ENCODE measurements at places on chromosomes 4 and X.

GRCh38 chrX:31663172-31663571, 591.3 kb upstream of the FTHL17 start:
- DNase-seq: no peak

GRCh38 chr4:15547392-15547791, 77.7 kb downstream of the CC2D2A start:
- DNase-seq: no peak

DNA sequence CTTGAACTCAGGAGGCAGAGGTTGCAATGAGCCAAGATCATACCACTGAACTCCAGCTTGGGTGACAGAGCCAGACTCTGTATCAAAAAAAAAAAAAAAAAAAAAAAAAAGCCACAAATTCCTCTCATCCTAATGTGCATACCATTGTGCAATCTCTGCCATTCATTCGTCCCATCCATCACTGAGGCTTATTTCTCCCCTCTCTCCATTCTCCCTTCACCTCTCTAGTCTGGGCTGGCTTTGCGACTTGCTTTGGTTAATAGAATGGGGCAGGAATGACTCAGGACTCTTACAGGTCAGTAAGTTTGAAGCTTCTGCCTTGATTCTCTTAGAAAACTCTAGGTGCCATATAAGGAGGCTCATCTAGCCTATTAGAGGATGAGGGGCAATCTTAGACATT, 60.3 kb upstream of the DDX3X start:
- peak; percentile 20 for DNase-seq

DNA sequence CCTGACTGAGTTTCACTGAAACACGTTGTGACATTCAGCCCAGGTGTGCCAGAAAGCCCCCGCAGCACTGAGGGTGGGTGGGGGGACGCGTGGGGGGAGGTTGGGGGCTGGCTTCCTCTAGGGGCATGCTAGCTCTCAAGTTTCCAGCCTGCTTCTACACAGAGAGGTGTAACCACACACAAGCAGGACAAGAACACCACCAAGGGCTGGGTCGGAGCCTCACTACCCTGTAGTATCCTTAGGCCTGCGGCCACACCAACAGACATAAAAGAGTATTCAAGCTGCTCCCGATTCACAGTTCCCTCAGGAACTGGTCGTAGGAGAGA, 1.8 kb downstream of the USP46 start:
- no peak for DNase-seq

- no peak for DNase-seq
Observed at GRCh38 chrX:124347242-124347641, 879 bp downstream of the SH2D1A start.

- DNase-seq: no peak
Observed at GRCh38 chr4:78602334-78602733, 50.8 kb downstream of the ANXA3 start.

DNA sequence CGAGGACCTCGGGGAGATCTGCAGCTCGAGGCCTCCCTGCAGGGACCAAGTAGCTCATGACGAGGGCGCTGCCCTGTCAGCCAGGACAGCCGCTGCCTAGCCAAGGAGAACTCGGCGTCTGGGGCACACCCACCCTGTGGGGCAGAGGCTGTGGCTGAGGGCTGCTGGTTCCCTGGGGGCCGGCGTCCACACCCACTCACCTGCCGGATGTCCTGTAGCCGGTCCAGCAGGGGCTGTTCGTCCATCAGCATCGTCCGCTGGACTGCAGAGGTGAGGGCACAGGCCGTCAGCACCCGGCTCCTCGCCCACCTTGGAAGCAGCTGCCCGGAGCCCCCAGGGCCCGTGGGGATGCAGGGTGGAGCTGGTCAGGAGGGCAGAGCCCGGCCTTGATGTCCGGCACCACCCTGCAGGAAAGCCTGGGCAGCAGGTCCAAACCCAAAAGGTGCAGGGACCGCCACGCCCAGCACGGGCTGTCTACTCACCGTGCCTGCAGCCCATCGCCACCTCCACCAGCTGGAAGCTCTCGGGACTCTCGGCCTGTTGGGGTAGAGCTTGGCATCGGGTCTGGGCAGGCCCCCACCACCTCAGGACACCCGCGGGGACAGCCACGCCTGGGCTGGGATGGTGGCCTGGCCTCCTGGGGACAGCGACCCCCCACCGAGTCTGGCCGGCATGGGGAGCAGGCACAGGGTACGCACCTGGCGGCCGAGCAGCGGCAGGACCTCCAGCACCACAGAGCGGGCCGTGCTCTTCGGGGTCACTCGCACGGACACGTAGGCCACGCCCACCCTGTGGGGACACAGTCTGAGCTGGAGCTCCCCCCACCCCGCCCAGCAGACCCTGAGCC, 6.9 kb downstream of the DGKQ start:
- DNase-seq: no peak

GRCh38 chrX:68842781-68843581, 14.2 kb downstream of the EFNB1 start:
- no peak for DNase-seq

GRCh38 chrX:112147206-112147605, 64.6 kb upstream of the TRPC5 start:
- DNase-seq: peak; percentile 20

DNA sequence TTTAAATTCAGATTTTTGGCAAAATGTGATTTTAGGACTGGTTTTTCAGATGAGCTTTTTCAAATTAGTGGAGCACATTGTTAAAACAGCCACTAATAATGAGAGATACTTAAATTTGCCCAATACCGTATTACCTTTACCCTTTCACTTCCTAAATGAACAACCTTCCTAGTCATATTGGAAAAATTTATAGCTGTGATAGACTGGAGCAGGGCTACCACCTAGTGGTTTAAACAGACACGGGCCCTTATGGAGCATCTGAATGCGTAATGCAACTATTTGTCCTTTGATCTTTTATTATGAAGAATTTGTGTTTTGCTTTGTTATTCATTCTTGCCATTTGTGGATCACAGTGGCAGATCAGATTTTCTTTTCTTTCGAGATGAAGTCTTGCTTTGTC, 72.7 kb downstream of the KDM6A start:
- no peak for DNase-seq

DNA sequence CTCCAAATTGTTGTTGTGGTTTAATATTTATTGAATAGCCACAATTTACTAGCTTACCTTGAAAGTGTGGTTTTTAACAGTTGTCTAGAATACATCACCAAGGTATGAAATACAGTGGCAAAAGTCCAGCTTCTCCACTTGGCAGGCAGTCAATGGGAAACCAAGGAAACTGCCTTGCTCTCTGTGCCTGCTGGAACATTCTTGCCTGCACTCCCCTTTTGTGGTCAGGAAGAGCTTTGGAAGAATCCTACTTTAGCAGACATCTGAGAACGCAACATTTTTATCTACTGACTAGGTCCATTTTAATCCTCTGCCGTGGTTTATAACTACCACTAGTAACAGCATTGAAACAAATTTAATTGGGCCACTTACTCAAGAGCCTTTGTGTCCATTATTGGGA, 64.5 kb downstream of the TENM3 start:
- no peak for DNase-seq

GRCh38 chr4:102849579-102850104, 19.1 kb upstream of the CISD2 start:
- no peak for DNase-seq

- DNase-seq: no peak
Observed at GRCh38 chrX:66021765-66022631, 17.9 kb downstream of the VSIG4 start.

- no peak for DNase-seq
Observed at GRCh38 chr4:71468116-71468710, 129.4 kb downstream of the SLC4A4 start.

DNA sequence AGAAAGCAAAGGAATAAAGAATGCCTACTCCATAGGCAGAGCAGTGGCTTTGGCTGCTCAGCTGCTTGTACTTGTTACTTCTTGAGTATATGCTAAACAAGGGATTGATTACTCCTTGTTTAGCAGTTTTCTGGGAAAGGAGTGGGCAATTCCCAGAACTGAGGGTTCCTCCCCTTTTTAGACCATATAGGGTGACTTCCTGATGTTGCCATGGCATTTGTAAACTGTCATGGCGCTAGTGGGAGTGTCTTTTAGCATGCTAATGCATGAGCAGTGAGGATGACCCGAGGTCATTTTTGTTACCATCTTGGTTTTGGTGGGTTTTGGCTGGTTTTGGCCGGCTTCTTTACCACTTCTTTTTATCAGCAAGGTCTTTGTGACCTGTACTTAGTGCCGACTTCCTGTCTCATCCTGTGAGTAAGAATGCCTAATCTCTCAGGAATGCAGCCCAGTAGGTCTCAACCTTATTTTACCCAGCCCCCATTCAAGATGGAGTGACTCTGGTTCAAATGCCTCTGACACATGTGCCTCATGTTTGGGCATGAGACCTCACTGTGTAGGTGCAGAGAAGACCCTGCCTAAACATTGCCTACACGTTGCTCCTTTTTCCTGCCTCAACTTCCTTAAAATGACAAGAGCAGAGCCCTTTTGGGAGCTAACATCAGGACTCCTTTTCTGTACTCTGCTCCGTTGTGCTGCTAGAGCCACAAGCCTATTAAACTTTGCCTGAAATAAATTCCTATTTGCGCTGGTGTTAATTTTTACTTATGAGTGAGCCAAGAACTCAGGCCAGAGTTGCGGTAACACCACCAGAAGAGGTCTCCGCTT, 21.0 kb upstream of the UBA6 start:
- DNase-seq: no peak

DNA sequence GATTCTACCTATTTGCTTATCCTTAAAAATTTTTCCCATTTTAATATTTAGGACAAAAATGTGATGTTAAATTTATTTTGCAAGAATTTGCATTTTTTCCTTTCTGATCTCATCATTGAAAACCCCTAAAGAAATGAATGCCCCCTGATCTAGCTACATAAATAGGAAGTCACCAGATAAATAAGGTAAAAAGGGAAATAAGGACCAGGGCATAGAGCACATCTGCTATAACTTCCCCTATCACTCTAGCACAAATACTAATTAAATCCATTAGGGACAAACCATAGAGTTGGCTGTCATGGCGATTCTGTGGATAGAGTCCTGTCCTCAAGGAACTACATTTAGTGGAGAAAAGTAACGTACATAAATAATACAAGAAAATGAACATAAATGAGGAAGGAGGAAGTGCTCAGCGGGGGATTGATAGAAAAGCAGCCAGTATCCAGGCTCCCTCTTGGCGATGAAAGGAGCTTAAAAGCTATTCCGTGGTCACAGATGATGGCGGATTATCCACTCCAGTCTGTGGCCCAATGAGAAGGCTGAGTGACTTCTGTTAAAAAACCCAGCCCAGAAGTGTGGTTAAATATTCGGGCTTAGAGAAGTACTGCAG, 76.9 kb upstream of the RPL34 start:
- DNase-seq: no peak

DNA sequence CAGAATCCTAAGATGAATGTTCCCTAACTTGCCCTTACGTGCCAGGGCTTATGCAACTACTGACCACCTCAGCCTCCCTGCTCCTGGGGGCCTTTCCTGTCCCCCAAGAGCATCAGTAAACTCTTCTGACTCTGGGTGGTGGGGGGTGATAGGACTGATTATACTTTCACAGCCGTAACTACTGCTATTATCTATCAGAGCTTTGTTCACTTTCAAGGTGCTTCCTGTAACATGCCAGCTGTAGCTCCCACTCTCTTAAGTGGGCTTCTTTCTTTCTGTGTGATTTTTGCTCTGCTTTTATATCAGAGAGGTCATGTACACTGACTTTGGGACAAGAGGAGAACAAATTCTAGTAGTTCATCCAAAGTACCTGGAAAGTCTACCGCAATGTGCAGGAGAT, 25.3 kb downstream of the SPINK2 start:
- no peak for DNase-seq

DNA sequence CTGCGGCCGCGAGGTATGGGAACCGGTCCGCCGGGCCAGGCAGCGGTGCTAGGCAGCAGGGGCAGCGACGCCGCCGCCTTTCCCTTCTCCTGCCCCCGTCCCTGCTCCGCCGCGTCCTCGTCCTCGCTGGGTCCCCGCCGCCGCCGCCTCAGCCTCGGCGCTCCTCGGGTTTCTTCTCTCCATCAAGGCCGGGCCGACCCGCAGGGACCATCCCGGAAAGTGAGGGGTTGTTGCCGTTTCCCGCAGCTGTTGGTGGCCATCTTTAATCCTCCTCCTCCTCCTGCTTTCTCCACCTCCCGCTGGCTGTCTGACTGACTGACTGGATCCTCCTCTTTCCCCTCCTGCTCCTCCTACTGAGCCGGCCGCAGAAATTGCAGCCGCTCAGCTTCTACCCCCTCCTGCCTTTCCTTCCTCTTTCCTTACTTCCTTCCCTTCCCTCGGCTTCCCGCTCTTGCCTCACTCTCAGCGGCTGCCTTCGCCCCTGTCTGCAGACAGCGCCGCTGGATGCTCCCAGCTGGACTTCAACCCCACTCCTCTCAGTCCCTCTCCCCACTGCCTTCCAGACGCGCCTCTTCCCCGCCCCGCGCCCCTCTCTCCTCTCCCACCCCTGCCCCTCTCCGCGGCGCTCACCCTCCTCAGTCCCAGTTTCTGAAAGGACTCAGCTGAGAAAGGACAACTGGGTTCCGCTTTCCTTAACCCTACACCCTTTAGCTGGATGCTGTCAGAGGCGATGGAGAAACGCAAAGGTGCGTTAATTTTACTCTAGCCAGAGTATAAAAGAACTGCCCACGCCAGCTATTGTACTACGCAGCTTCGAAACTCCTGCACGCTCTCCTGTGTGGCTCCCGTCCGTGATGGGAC, at the start of gene WDFY3:
Gene WDFY3 (minus strand): TSS at position 309 of the 861 bp plus-strand sequence. CDS start 106,099 bp downstream, outside the sequence.
- DNase-seq: peak; percentile 92

GRCh38 chr4:139641218-139641617, 24.4 kb upstream of the MGST2 start:
- DNase-seq: peak; percentile 27

GRCh38 chr4:120081726-120082125, 15.1 kb upstream of the MAD2L1 start:
- no peak for DNase-seq

DNA sequence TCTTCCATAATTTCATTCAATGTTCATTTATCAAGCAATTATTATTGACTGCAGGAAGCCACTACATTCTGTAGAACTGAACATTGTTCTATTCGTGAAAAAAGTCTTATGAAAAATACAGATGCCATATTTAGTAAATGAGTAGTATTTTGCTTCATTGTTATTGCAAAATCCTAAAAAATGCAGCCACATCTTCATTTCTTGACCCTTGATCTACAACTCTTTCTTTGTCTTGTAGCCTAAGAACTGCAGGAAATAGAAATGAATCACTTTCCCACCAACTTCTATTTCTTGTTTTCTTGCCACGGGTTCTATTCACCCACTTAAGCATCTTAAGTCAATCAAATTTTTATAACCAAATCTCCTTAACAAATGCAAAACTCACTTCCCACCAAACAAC, 63.3 kb downstream of the KCNIP4 start:
- no peak for DNase-seq

GRCh38 chr4:108370291-108371141, 201.8 kb upstream of the LEF1 start:
- DNase-seq: no peak

- DNase-seq: no peak
Observed at GRCh38 chrX:1196436-1196835, 16.0 kb downstream of the CRLF2 start.
